Neuronal stem cell (in vitro differentiated cells): ENCODE measurements at places on chromosomes 7 and 10.

DNA sequence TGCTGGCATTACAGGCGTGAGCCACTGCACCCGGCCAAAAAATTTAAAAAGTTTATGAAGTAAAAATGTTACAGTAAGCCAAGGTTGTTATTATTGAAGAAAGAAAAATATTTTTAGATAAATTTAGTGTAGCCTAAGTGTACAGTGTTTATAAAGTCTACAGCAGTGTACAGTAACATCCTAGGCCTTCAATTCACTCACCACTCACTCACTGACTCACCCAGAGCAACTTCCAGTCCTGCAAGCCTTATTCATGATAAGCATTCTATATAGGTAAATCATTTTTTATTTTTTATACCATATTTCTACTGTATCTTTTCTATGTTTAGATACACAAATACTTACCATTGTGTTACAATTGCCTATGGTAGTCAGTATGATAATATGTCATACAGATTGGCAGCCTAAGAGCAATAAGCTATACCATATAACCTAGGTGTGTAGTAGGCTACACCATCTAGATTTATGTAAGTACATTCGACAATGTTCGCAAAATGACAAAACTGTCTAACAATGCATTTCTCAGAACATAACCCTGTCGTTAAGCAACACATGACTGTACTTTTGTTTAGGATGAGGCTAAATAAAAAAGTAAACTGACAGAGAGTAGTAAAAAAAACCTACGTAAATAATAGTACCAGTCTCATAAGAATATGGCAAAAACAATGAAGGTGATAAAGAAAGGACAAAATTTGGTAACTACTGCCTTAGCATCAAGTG, 77.8 kb upstream of the FAM133B start:
- DNase-seq: no peak
- no peak overlapping the region for H3K27ac ChIP-seq

- no peak overlapping the region for H3K27ac ChIP-seq
- H3K4me1 ChIP-seq: peaks cover 22% of the 10 kb centered on the region
- no peak overlapping the region for H3K4me3 ChIP-seq
- H3K27me3 ChIP-seq: no peaks in the 10 kb centered on the region
- DNase-seq: no peak
These were observed 150.1 kb upstream of the TCF7L2 start for GRCh38 chr10:112799726-112800510.

- no peak overlapping the region for H3K4me3 ChIP-seq
- no peak overlapping the region for H3K27ac ChIP-seq
- H3K4me1 ChIP-seq: no peaks in the 10 kb centered on the region
- no peaks in the 10 kb centered on the region for H3K36me3 ChIP-seq
- no peaks in the 10 kb centered on the region for H3K27me3 ChIP-seq
These were observed 154.9 kb downstream of the ADRA2A start for GRCh38 chr10:111231779-111232178.

GRCh38 chr7:106061301-106061979, 50.7 kb downstream of the SYPL1 start:
- no peaks in the 10 kb centered on the region for H3K36me3 ChIP-seq
- no peaks in the 10 kb centered on the region for H3K27me3 ChIP-seq
- no peak for DNase-seq
- H3K27ac ChIP-seq: no peak overlapping the region

- no peaks in the 10 kb centered on the region for H3K36me3 ChIP-seq
- no peak overlapping the region for H3K27ac ChIP-seq
- H3K27me3 ChIP-seq: no peaks in the 10 kb centered on the region
- H3K4me3 ChIP-seq: no peak overlapping the region
- H3K4me1 ChIP-seq: no peaks in the 10 kb centered on the region
These were observed 57.3 kb upstream of the TES start for GRCh38 chr7:116153050-116153449.

DNA sequence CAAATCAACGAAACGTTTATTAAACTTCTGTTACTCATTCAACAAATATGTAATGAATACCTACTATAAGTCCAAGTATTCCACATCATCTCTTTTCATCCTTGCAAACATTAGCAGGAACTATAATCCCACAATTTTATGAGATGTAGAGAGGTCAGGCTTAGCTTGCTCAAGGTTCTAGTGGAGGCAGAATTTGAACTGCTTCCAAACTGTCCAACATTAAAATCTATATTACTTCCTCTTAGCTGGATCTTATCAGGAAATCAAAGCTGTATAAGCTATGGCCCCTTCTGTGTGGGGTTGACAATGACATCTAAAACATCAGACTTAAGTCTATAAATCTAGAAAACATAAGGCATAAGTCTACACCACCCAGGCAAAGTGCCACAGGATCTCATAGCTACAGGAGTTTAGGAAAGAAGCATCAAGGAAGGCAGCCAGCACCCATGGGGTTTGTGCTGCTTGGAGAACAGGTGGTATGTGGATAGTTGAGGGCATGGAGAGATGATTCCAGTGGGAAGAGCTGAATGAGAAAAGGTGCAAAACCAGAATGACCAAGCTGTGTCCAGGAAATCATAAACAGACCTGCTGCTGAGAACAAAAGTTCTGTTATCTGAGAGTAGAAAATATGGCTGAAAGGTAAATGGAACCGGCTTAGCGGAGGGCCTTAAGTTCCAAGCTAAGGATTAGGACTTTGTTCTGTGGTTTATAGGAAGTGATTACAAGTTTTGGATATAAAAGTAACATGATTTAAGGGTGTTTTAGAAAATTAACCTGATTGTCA, 34.5 kb downstream of the PAPSS2 start:
- H3K27ac ChIP-seq: no peak overlapping the region
- no peak for DNase-seq
- peaks cover 3% of the 10 kb centered on the region for H3K27me3 ChIP-seq
- no peaks in the 10 kb centered on the region for H3K36me3 ChIP-seq
- H3K4me3 ChIP-seq: no peak overlapping the region

- H3K4me1 ChIP-seq: no peaks in the 10 kb centered on the region
- H3K4me3 ChIP-seq: no peak overlapping the region
- H3K36me3 ChIP-seq: no peaks in the 10 kb centered on the region
- H3K27ac ChIP-seq: no peak overlapping the region
- no peak for DNase-seq
These were observed 25.2 kb upstream of the ING3 start for GRCh38 chr7:120925392-120925791.

- H3K4me1 ChIP-seq: peaks cover 12% of the 10 kb centered on the region
- H3K36me3 ChIP-seq: no peaks in the 10 kb centered on the region
- no peak overlapping the region for H3K27ac ChIP-seq
- no peak for DNase-seq
- no peak overlapping the region for H3K4me3 ChIP-seq
These were observed 22.3 kb downstream of the CNPY1 start for GRCh38 chr7:155524018-155524556.

DNA sequence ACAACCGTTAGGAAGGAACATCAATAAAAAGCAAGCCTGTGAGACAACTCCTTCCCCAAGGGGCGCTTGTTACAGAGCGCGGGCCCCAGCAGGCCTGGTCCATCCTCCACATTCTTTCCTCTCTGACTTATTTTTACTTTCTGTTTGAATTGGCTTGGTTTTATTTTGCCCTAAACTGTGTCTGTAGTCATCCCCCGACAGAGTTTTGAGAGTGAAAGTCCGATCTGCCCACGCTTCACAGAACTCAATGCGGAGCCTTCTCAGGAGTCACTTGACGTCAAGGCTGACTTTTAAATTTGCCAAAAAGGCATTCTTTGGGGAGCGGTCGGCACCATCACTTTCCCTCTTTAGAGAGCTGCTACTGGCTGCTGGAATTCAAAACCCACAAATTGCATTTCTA, 150.1 kb upstream of the KLF6 start:
- no peaks in the 10 kb centered on the region for H3K36me3 ChIP-seq
- H3K27ac ChIP-seq: no peak overlapping the region
- H3K4me3 ChIP-seq: no peak overlapping the region
- no peak for DNase-seq
- H3K4me1 ChIP-seq: no peaks in the 10 kb centered on the region

DNA sequence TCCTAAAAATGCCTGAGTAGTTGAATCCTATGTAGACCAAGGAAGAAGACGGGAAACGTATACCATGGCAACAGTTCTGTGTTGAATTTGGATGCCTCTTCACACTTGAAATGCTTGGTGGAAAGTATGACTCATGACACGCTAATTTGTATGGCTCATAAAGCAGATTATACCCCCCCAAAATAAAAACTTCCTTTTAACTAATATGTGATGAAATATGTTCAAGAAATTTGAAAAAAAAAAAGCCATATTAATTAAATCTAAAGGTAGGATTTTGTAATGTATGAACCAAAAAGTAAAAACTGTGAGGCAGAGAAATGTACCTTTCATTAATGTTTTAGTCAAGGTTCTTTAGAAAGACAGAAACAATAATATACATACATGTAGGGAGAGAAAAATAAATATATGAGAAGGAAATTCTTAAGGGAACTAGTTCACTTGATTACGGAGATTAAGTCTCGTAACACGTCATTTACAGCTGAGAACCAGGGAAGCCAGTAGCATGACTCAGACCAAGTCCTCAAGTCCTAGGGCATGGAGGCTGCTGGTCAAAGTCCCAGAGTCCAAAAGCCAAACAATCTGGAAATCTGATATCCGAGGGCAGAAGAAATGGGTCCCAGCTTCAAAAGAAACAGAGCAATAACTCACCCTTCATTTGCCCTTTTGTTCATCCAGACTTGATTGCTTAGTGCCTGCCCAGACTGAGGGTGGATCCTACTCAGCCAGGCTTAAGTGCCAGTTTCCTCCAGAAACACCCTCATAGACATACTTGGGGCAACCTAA, 485.1 kb downstream of the SEMA3D start:
- H3K27ac ChIP-seq: no peak overlapping the region
- no peaks in the 10 kb centered on the region for H3K27me3 ChIP-seq
- no peak overlapping the region for H3K4me3 ChIP-seq
- H3K4me1 ChIP-seq: no peaks in the 10 kb centered on the region

- no peaks in the 10 kb centered on the region for H3K4me1 ChIP-seq
- no peaks in the 10 kb centered on the region for H3K27me3 ChIP-seq
- H3K4me3 ChIP-seq: no peak overlapping the region
- H3K27ac ChIP-seq: no peak overlapping the region
- no peak for DNase-seq
- H3K36me3 ChIP-seq: no peaks in the 10 kb centered on the region
These were observed 37.7 kb upstream of the HDAC9 start for GRCh38 chr7:18457832-18458231.

- DNase-seq: no peak
- H3K27me3 ChIP-seq: no peaks in the 10 kb centered on the region
- peaks cover 4% of the 10 kb centered on the region for H3K4me1 ChIP-seq
- no peak overlapping the region for H3K4me3 ChIP-seq
These were observed 8.7 kb downstream of the MYL10 start for GRCh38 chr7:101620395-101620794.
